ENCODE measurements at places on chromosomes 7 and 10.

- no peak overlapping the region for H3K27ac ChIP-seq
- no peaks in the 10 kb centered on the region for H3K27me3 ChIP-seq
- H3K36me3 ChIP-seq: no peaks in the 10 kb centered on the region
- DNase-seq: no peak
These were observed 105.4 kb downstream of the ITIH5 start for GRCh38 chr10:7561216-7561893.

GRCh38 chr10:7895699-7896090, 77.4 kb downstream of the TAF3 start:
- no peaks in the 10 kb centered on the region for H3K27me3 ChIP-seq
- no peak for DNase-seq

DNA sequence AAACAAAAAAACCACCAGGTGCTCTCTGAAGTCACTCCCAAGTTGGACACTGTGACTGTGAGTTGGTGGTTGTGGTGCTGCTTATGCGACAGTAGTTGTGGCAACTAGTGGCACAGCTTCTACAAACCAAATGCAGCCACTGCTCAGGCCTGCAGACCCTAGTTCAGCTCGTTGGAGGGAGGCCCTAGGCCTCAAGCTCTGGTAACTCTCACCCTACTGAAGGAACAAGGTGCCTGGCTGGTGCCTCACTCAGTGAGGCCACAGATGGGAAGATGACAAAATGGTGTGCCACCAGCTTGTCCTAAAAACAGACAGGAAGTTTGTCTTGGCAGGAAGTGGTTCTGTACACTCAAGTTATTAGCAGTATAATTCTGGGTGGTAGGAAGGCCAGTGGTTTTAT, 45.3 kb upstream of the RAPGEF5 start:
- DNase-seq: no peak
- no peak overlapping the region for H3K27ac ChIP-seq
- no peak overlapping the region for H3K4me3 ChIP-seq
- no peaks in the 10 kb centered on the region for H3K27me3 ChIP-seq

DNA sequence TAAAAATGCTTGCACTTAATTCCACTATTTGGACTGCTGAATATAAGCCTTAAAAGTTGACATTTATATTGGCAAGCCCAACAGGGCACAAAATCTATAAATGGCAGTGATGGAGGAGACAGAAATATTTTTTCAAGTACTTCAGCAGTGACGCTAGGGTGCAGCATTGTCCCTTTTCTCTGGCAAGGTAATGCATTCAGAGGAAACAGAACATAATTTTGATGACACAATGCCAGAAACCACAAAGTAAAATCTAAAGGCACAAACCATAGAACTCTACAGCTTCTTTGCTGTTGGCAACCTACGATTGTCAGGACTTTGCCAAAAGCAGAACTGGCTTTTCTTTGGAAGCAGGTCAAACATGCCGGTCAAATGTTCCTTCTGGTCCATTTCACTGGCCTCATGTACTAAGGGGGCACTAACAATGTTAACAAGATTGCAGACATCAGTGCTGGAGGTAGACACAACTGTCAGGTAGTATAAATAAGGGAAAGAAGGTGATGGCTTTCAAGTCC, 30.9 kb upstream of the FAM133B start:
- peaks cover 1% of the 10 kb centered on the region for H3K36me3 ChIP-seq
- no peaks in the 10 kb centered on the region for H3K27me3 ChIP-seq
- peak overlapping the region; percentile 13 for H3K27ac ChIP-seq
- peak; percentile 60 for DNase-seq

GRCh38 chr10:3065622-3066021, 1.7 kb upstream of the PFKP start:
- DNase-seq: no peak
- no peak overlapping the region for H3K27ac ChIP-seq
- H3K4me1 ChIP-seq: peaks cover 34% of the 10 kb centered on the region
- no peak overlapping the region for H3K4me3 ChIP-seq
- H3K27me3 ChIP-seq: no peaks in the 10 kb centered on the region

DNA sequence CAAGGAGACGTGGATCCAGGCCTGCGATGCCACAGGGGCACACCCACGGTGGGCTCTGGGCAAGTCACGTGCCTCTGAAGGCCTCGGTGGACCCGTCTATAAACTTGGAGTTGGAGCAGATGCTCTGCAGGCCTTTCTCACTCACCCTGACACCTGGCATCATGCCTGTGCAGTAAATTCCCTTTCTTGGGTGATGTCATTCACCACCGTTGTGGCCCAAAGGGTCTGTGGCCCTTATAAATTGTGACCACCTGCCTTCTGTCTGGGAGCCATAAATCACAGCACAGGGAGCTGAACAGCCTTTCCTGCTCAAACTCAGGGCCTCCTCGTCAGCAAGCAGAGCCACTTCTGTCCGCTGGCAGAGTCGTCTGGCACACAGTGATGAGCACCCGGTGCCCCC, 52.2 kb downstream of the GPAM start:
- no peaks in the 10 kb centered on the region for H3K36me3 ChIP-seq
- H3K27ac ChIP-seq: no peak overlapping the region
- H3K27me3 ChIP-seq: no peaks in the 10 kb centered on the region
- H3K4me1 ChIP-seq: no peaks in the 10 kb centered on the region
- DNase-seq: no peak
- no peak overlapping the region for H3K4me3 ChIP-seq

DNA sequence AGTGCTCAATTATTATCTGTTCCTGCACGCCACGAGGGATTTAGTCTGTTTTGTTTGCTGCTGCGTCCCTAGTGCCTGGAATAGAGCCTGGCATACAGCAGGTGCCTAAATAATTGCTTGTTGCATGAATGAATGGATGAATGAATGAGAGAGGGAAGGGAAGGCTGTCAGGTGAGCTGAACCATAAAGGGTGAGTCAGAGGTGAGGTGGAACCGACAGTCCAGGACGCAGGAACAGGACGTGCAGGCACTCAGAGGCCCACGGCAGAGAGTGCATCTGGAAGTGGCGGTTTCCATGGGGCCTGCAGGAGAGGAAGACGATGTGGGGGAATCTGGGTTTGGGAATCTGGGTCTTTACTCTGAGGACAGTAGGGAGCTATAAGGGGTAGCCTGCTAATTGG, 17.7 kb upstream of the PPIF start:
- H3K4me3 ChIP-seq: no peak overlapping the region
- H3K27me3 ChIP-seq: no peaks in the 10 kb centered on the region
- no peak for DNase-seq
- H3K4me1 ChIP-seq: no peaks in the 10 kb centered on the region
- no peak overlapping the region for H3K27ac ChIP-seq

DNA sequence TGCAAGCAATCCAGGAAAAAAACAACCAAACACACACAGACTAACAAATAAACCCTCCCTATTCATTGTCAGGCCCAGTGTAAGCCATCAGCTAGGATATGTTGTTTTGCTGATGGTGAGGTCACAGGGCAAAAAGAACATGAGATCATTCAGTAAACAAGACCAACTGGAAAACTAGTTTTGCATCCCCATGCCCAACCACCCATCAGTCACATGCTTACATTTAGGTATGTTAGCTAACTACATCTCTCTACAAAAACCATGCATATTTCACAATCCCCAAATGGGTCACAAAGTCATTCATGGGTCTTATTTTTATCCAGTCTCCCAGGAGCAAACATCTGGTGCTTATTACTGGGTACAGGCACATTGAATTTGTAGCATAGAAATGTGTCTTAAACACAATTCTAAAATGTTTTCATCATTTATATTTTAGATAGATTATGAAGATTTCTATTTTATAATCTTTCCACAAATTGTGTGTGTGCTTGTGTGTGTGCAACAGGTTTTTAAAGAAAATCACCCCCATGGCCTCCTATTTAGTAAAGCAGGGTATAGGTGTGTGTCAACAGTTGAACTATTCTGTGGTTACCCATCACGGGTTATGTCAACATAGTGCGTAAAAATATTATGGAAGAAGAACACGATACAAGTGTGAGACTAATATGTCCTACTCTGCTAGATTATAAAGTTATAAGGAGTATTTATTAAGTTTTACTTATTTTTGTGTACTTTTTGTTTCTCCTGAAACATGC, 103.8 kb upstream of the AKR1E2 start:
- H3K36me3 ChIP-seq: no peaks in the 10 kb centered on the region
- H3K4me1 ChIP-seq: peaks cover 10% of the 10 kb centered on the region
- no peaks in the 10 kb centered on the region for H3K27me3 ChIP-seq
- DNase-seq: no peak
- H3K4me3 ChIP-seq: no peak overlapping the region

DNA sequence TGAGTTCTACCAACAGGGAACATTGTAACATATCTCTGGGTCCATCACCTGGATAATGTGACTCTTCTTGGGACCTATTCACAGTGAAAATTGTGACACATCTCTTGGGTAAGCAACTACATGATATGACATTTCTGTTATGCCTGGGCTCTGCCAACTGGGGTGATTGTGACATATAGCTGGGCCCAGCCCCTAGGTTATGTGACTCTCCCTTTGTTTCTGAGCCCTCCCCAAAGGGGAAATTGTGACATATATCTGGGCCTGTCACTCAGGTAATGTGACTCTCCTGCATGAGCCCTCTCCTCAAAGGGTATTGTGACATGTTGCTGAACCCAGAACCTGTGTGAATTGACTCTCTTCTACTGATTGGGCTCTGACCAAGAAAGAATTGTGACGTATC, 22.4 kb upstream of the ZNF107 start:
- no peaks in the 10 kb centered on the region for H3K4me1 ChIP-seq
- no peak for DNase-seq
- no peaks in the 10 kb centered on the region for H3K27me3 ChIP-seq
- H3K4me3 ChIP-seq: no peak overlapping the region

GRCh38 chr10:51907361-51907760, 208.0 kb upstream of the CSTF2T start:
- no peak overlapping the region for H3K27ac ChIP-seq
- H3K36me3 ChIP-seq: no peaks in the 10 kb centered on the region
- H3K4me1 ChIP-seq: peaks cover 11% of the 10 kb centered on the region
- H3K27me3 ChIP-seq: no peaks in the 10 kb centered on the region

- H3K27ac ChIP-seq: no peak overlapping the region
- no peaks in the 10 kb centered on the region for H3K36me3 ChIP-seq
- H3K4me3 ChIP-seq: no peak overlapping the region
- no peaks in the 10 kb centered on the region for H3K27me3 ChIP-seq
- H3K4me1 ChIP-seq: no peaks in the 10 kb centered on the region
These were observed 24.5 kb upstream of the GTF2IRD1 start for GRCh38 chr7:74429153-74429747.

DNA sequence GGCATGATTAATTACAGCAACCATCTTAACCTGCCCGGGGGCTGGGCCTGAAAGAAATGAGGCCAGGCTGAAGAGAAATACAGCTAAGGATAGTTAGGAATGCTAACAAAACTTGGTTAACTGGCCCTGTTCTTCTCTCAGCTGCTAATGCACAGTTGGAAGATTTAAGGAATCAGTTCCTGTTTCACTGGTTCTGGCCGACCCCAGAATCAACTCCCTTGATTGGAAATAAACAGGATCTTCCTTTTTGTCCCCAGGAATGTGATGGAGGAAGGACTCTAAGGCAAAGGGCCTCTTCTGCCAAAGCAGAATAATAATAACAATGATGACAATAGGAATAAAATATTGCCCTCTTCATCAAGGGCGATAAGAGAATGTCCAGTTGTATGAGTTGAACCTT, 3.5 kb upstream of the LRMDA start:
- peaks cover 48% of the 10 kb centered on the region for H3K4me1 ChIP-seq
- H3K36me3 ChIP-seq: no peaks in the 10 kb centered on the region
- no peak overlapping the region for H3K4me3 ChIP-seq
- no peak for DNase-seq
- peak overlapping the region; percentile 81 for H3K27ac ChIP-seq

DNA sequence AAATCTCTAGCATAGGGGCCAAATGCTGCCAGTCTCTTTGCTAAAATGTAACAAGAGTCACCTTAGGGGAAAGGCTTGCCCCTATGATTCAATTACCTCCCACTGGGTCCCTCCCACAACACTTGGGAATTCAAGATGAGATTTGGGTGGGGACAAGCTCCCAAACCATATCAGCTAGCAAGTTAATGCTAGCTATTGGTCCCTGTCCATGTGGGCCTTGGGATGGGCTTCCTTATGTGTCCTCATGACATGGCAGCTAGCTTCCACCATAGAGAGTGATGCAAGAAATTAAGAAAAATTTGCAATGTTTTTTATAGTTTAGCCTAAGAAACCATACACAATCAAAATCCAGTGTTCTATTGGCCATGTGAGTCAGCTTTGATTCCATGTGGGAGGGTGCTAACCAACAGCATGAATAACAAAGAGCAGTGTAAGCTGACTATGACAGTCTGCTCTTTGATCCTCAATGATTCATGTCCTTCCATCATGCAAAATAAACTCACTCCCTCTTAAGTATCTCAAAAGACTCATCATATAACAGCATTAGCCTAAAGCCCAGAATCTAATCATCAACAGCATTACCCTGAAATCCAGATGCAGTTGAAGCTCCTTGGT, 21.7 kb upstream of the ZNF365 start:
- no peaks in the 10 kb centered on the region for H3K27me3 ChIP-seq
- no peak overlapping the region for H3K27ac ChIP-seq
- DNase-seq: no peak
- no peaks in the 10 kb centered on the region for H3K36me3 ChIP-seq

GRCh38 chr10:16811292-16811691, 5.9 kb downstream of the RSU1 start:
- no peaks in the 10 kb centered on the region for H3K4me1 ChIP-seq
- no peak overlapping the region for H3K4me3 ChIP-seq
- no peak for DNase-seq
- H3K27me3 ChIP-seq: no peaks in the 10 kb centered on the region
- no peaks in the 10 kb centered on the region for H3K36me3 ChIP-seq

GRCh38 chr7:124943472-124943871, 13.8 kb upstream of the POT1 start:
- H3K27ac ChIP-seq: no peak overlapping the region
- no peak overlapping the region for H3K4me3 ChIP-seq
- DNase-seq: no peak
- H3K27me3 ChIP-seq: no peaks in the 10 kb centered on the region

DNA sequence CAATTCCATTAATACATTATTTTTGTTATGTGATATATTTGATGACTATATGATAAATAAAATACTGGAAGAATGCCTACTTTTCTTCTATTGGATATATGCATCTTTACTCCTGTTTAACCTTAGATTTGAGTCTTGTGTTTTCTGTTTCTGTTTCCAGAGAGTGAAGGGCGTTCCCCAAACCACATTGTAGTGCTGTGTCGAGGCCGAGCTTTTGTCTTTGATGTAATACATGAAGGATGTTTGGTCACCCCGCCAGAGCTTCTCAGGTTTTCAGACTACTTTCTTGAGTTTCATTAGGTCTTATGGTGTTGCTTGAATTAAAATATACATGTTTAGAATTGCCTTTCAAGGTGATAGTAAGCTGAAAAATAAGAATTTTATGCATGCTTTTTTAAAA, 23.8 kb downstream of the CROT start:
- no peaks in the 10 kb centered on the region for H3K4me1 ChIP-seq
- no peaks in the 10 kb centered on the region for H3K27me3 ChIP-seq
- H3K36me3 ChIP-seq: no peaks in the 10 kb centered on the region

GRCh38 chr10:88721392-88721791, 15.3 kb downstream of the LIPK start:
- H3K27me3 ChIP-seq: no peaks in the 10 kb centered on the region
- no peaks in the 10 kb centered on the region for H3K4me1 ChIP-seq
- H3K4me3 ChIP-seq: no peak overlapping the region
- no peak overlapping the region for H3K27ac ChIP-seq

DNA sequence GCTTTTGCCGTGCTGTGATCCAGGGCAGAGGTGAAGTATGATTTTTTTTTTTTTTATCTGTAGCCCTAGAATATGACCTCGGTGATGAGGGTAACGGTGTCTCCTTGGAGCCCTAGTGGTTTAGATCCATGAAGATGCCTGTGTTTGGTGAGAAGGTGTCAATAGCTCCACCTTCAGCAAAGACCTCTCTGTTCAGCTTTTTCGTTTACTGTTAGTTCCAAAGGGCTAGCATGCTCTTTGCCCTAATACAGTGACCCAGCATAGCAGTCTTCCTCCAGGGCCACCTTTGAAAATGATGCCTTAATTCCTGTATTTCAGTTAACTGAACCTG, 746 bp upstream of the MRPS16 start:
- H3K4me3 ChIP-seq: peak overlapping the region; percentile 71
- DNase-seq: peak; percentile 33
- peak overlapping the region; percentile 99 for H3K27ac ChIP-seq
- peaks cover 5% of the 10 kb centered on the region for H3K4me1 ChIP-seq
- H3K27me3 ChIP-seq: no peaks in the 10 kb centered on the region
